Lung (tissue), 17 donors: ENCODE measurements at places on chromosomes 2 and 18. TPM values are rescaled to one million over a fixed set of nuclear protein-coding genes. Genes with fewer than 3 reads are reported as not detected.

The TAF1B gene
- total RNA-seq = 46.3 TPM

The MDH1 gene
- 110 TPM for total RNA-seq

The EPHA4 gene
- 28.8 TPM for total RNA-seq

- no peaks in the 10 kb centered on the region for H3K4me1 ChIP-seq
- peaks cover 2% of the 10 kb centered on the region for H3K27me3 ChIP-seq
- no peak for DNase-seq
- peaks cover 4% of the 10 kb centered on the region for H3K36me3 ChIP-seq
- no peak overlapping the region for H3K4me3 ChIP-seq
- H3K27ac ChIP-seq = no peak overlapping the region
These were observed 72.2 kb upstream of the MFF start for GRCh38 chr2:227252831-227253230.

GRCh38 chr18:54269893-54270844, 852 bp downstream of the POLI start:
- peaks cover 3% of the 10 kb centered on the region for H3K4me1 ChIP-seq
- H3K27ac ChIP-seq = peak overlapping the region; percentile 93
- H3K4me3 ChIP-seq = peak overlapping the region; percentile 55
- H3K36me3 ChIP-seq = no peaks in the 10 kb centered on the region
- DNase-seq = peak; percentile 67

GRCh38 chr2:141647353-141647752, 483.5 kb downstream of the LRP1B start:
- no peaks in the 10 kb centered on the region for H3K36me3 ChIP-seq
- DNase-seq = no peak
- no peaks in the 10 kb centered on the region for H3K4me1 ChIP-seq
- H3K27ac ChIP-seq = no peak overlapping the region

GRCh38 chr2:75018162-75018561, 59.7 kb downstream of the POLE4 start:
- H3K4me1 ChIP-seq = no peaks in the 10 kb centered on the region
- H3K4me3 ChIP-seq = no peak overlapping the region
- no peaks in the 10 kb centered on the region for H3K36me3 ChIP-seq
- H3K27me3 ChIP-seq = no peaks in the 10 kb centered on the region

DNA sequence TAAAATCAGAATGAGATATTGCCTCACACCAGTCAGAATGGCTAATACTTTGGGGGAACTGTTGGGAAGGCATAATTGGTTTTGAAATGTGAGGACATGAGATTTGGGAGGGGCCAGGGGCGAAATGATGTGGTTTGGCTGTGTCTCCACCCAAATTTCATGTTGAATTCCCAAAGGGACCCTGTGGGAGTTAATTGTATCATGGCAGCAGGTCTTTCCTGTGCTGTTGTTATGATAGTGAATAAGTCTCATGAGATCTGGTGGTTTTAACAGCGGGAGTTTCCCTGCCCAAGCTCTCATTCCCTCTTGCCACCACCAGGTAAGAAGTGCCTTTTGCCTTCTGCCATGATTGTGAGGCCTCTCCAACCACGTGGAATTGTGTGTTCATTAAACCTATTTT, 59.6 kb downstream of the CSRNP3 start:
- no peak overlapping the region for H3K4me3 ChIP-seq
- no peaks in the 10 kb centered on the region for H3K4me1 ChIP-seq
- no peak overlapping the region for H3K27ac ChIP-seq

DNA sequence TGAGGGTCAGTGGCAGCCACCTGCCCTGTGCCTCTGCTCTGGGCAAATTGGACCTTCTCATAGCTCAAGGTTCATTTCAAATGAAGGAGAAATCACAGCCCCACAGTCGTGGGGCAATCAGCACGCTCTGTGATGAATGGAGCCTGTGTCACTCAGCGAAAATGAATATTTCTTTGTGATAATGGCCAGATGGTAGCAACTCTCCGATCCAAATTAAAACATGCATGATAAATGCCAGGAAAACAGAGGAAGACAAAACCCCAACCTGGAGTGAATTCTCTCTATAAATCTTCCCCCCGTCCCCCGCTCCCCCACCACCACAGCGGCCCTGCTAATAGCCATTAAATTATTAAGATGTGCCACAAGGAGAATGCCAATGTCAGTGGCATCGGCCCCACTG, 258.4 kb downstream of the CELF4 start:
- H3K27me3 ChIP-seq = no peaks in the 10 kb centered on the region
- H3K27ac ChIP-seq = no peak overlapping the region
- H3K4me1 ChIP-seq = no peaks in the 10 kb centered on the region
- no peak for DNase-seq
- H3K36me3 ChIP-seq = no peaks in the 10 kb centered on the region
- no peak overlapping the region for H3K4me3 ChIP-seq

- no peaks in the 10 kb centered on the region for H3K27me3 ChIP-seq
- DNase-seq = no peak
- H3K27ac ChIP-seq = no peak overlapping the region
- no peaks in the 10 kb centered on the region for H3K36me3 ChIP-seq
These were observed 25.0 kb downstream of the DNER start for GRCh38 chr2:229689307-229689839.

DNA sequence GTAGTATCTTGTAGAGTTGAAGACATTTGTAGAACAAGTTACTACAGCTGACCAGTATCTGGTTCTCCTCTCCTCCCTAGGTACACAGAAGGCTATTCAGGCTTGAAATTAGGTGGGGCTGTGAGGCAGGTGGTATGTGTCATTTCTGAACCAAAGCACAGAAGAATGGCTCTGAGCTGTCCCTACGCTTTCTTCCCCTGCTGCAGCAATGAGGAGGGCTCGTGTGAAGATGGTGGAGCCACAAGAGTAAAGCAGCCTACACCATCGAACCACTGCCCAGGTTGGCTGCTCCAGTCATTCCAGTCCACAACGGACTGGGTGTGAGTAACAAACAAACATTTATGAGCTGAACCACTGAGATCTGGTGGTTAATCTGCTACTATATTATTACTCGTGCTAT, 148.9 kb downstream of the DTNB start:
- no peak overlapping the region for H3K27ac ChIP-seq
- no peaks in the 10 kb centered on the region for H3K36me3 ChIP-seq
- no peak for DNase-seq
- no peaks in the 10 kb centered on the region for H3K27me3 ChIP-seq
